ENCODE measurements at places on chromosomes 2 and 18. TPM values are rescaled to one million over a fixed set of nuclear protein-coding genes. Genes with fewer than 3 reads are reported as not detected.

DNA sequence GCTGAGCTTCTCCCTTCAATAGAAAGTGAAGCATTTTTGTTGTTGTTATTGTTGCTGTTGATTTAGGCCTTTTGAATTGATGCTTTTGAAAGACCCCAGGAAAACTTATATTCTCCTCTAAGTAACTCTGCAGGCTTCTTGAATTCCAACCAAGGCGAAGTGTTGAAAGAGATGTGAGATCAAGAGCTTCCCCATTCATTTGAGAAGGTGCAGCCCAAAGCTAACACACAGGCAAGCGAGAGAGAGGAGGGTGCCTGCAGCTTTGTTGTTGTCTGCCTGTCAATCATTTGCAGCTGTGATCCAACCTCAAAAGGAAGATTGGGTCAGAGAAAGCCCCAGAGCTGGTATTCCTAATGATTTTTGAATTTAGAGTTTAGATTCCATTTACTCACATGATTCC lies 963.6 kb upstream of the CNTNAP5 start:
- no peak overlapping the region for H3K4me3 ChIP-seq
- H3K36me3 ChIP-seq, result no peaks in the 10 kb centered on the region
- H3K27me3 ChIP-seq, result no peaks in the 10 kb centered on the region
- no peak for DNase-seq
- no peaks in the 10 kb centered on the region for H3K4me1 ChIP-seq

The RPIA gene
- total RNA-seq, result 18.0 TPM

DNA sequence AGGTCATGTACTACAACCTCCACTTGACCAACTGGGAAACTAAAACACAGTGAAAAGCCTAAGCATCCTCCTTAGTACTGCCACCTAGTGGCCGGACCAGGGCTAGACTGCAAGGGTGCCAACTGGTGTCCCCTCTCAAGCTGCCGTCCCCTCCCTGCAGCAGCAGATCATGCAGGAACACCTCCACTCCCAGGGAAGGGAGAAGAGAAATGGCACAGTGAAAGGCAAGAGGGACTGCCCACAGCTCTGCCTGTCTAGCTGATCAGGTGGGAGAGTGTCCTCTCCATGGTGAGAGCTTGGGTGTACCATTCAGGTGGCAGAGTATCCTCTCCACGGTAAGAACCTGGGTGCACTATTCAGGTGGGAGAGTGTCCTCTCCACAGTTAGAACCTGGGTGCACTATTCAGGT lies 78.1 kb downstream of the AAK1 start:
- H3K36me3 ChIP-seq, result no peaks in the 10 kb centered on the region
- DNase-seq, result peak; percentile 51
- H3K27me3 ChIP-seq, result no peaks in the 10 kb centered on the region
- H3K27ac ChIP-seq, result peak overlapping the region; percentile 70

DNA sequence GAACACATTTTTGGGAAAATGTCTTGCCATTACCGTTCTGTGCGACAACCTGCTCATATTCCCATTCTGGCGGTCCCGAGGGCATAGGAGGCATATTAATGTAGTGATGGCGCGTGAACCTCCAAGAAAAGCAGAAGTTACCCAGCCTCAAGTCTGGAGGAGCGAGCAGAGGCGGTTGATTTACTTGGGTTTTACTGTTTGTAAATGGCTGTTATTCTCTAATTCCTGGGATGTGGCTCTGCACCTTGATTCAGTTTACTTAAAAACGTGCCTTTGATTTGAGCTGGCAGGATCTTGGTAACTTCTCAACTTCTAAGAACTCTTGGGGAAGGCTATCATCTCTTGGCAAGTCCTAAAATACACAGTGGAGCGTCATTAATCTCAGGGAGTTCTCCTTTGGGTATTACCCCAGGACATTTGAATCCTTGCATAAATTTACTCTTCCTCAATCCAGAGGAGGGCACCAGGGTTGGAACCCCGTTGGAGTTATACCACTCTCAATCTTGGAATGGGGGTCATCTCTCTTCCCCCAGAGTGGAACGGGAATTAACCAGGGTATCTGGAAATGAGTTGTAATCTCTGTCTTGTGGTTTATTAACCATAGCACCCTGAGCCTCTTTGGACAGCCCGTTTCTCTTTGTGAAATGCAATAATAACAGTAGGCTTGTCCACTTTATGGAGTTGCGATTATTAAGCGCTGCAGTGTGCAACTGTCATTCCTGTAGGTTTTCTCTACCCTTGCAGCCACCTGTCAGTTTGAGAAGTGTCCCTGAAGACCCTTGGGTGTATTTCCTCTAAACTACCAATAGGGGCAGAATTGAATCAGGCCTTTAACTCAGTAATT lies 2.1 kb downstream of the HK2 start:
- peak overlapping the region; percentile 64 for H3K27ac ChIP-seq
- peaks cover 29% of the 10 kb centered on the region for H3K4me1 ChIP-seq
- H3K36me3 ChIP-seq, result no peaks in the 10 kb centered on the region
- no peak for DNase-seq
- peaks cover 43% of the 10 kb centered on the region for H3K27me3 ChIP-seq
- H3K4me3 ChIP-seq, result peak overlapping the region; percentile 81

- peaks cover 5% of the 10 kb centered on the region for H3K4me1 ChIP-seq
- H3K36me3 ChIP-seq, result no peaks in the 10 kb centered on the region
- no peak for DNase-seq
Observed at GRCh38 chr2:230890646-230891045, 25.9 kb downstream of the ITM2C start.

- H3K27me3 ChIP-seq, result no peaks in the 10 kb centered on the region
- no peaks in the 10 kb centered on the region for H3K36me3 ChIP-seq
- H3K4me3 ChIP-seq, result no peak overlapping the region
- peaks cover 24% of the 10 kb centered on the region for H3K4me1 ChIP-seq
- H3K27ac ChIP-seq, result peak overlapping the region; percentile 73
Observed at GRCh38 chr2:9165625-9166024, 41.0 kb upstream of the ASAP2 start.

- H3K27me3 ChIP-seq, result no peaks in the 10 kb centered on the region
- H3K27ac ChIP-seq, result no peak overlapping the region
- H3K4me1 ChIP-seq, result peaks cover 29% of the 10 kb centered on the region
Observed at GRCh38 chr2:235551965-235552364, 58.1 kb downstream of the AGAP1 start.

GRCh38 chr18:59606193-59607077 lies 90.8 kb downstream of the CCBE1 start:
- peak overlapping the region; percentile 55 for H3K27ac ChIP-seq
- DNase-seq, result peak; percentile 23
- H3K27me3 ChIP-seq, result no peaks in the 10 kb centered on the region
- H3K4me1 ChIP-seq, result peaks cover 32% of the 10 kb centered on the region
- H3K4me3 ChIP-seq, result no peak overlapping the region

DNA sequence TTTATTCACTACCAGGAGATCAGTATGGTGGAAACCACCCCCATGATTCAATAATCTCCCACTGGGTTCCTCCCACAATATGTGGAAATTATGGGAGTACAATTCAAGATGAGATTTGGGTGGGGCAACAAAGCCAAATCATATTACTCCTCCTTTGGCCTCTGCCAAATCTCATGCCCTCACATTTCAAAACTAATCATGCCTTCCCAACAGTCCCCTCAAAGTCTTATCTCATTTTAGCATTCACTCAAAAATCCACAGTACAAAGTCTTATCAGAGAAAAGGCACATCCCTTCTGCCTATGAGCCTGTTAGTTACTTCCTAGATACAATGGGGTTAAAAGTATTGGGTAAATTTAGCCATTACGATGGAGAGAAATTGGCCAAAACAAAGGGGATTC lies 989.5 kb upstream of the CNTNAP5 start:
- no peak for DNase-seq
- no peak overlapping the region for H3K4me3 ChIP-seq
- no peak overlapping the region for H3K27ac ChIP-seq
- H3K27me3 ChIP-seq, result no peaks in the 10 kb centered on the region

- H3K4me3 ChIP-seq, result no peak overlapping the region
- H3K4me1 ChIP-seq, result peaks cover 31% of the 10 kb centered on the region
- no peaks in the 10 kb centered on the region for H3K36me3 ChIP-seq
- no peaks in the 10 kb centered on the region for H3K27me3 ChIP-seq
- DNase-seq, result no peak
- H3K27ac ChIP-seq, result peak overlapping the region; percentile 20
Observed at GRCh38 chr2:28327956-28328922, 64.4 kb upstream of the FOSL2 start.

DNA sequence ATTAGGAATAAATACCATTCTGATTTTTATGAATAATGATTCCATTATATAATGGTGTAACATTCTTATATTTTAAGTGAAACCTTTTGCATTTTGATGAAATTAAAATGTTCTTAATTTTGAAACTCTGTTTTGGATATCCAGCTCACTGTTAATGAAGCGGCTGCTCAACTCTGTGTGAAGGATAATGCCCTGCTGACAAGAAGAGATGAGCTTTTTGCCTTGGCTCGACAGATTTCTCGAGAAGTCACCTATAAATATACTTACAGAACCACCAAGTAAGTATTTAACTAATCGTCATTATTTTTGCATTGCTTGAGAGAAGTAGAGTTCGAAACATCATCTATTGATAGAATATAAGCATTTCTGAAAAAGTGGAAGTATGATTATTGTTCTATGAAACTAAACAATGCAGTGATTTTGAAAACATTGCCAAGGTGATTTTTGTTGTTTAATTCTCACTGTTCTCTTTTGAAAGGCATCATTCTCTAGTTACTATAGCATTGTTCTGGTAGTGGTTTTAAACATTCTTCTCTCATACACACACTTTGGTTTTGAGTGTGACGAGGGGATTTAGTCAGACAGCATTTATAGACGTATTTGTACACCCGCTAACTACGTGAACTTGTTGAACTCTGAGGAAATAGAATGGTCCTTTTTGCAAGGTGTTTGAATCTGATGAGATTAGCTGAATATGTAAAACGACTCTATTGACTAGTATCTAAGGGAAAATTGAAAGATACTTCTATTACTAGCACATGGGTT lies 21.5 kb downstream of the NAB1 start:
- H3K27me3 ChIP-seq, result no peaks in the 10 kb centered on the region
- no peak overlapping the region for H3K27ac ChIP-seq
- H3K4me3 ChIP-seq, result no peak overlapping the region
- peaks cover 23% of the 10 kb centered on the region for H3K4me1 ChIP-seq
- DNase-seq, result no peak
- peaks cover 57% of the 10 kb centered on the region for H3K36me3 ChIP-seq

The FOXD4L1 gene
- total RNA-seq, result 0.11 TPM

DNA sequence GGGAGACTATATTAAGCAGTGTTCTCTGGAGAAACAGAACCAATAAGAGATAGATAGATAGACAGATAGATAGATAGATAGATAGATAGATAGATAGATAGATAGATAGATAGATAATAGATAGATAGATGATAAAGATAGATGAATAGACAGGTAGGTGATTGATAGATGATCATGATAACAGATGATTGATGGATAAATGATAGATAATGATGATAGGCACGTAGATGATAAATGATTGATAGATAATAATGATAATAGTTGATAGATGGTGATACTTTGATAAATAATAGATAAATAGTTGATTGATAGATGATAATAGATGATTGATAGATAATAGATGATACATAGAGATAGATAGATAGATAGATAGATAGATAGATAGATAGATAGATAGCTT lies 48.5 kb downstream of the BOD1L2 start:
- H3K4me3 ChIP-seq, result no peak overlapping the region
- no peak for DNase-seq
- no peaks in the 10 kb centered on the region for H3K36me3 ChIP-seq
- no peak overlapping the region for H3K27ac ChIP-seq
- peaks cover 17% of the 10 kb centered on the region for H3K27me3 ChIP-seq

GRCh38 chr2:15539999-15540398 lies 21.1 kb downstream of the NBAS start:
- DNase-seq, result no peak
- no peak overlapping the region for H3K4me3 ChIP-seq
- no peaks in the 10 kb centered on the region for H3K36me3 ChIP-seq
- H3K27ac ChIP-seq, result no peak overlapping the region

GRCh38 chr2:39290433-39290832 lies 46.7 kb upstream of the CDKL4 start:
- no peak for DNase-seq
- H3K27me3 ChIP-seq, result no peaks in the 10 kb centered on the region
- peaks cover 80% of the 10 kb centered on the region for H3K36me3 ChIP-seq
- no peak overlapping the region for H3K4me3 ChIP-seq
- H3K4me1 ChIP-seq, result no peaks in the 10 kb centered on the region

The CYP27C1 gene
- 0.11 TPM for total RNA-seq

The TEKT4 gene
- total RNA-seq, result not detected

The VWA3B gene
- total RNA-seq, result 0.52 TPM

DNA sequence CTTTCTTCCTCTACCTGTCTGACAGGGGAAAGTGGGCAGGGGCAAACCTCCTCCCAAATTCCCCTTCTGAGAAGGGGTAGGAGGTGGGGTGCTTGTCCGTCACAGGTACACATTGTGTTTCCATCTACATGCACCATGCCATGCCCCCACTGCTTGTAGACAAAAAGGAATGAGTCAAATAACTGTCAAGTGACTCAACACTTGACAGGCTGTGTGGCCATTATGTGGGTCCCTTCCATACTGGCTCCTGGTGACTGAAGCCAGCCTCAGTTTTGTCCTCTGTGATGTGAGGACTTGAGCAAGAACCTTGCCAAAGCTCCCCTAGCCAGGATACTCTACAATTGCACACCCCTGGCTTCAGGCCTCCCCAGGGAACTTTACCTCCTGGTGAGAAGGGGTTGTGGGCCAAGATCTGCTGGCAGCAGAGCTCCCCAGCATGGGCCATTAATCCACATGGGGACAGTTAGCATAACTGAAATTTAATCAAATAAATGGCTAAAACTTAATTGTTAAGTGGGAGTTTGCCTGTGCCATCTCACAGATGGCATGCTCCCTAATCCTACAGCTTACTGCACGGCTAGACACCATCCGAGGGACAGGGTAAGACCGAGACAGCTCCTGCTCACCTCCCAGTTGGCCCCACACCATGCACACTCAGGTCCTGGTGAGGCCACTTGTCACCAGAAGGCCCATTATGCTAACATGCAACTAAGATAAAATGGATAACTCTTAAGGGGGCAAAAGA lies 140.2 kb downstream of the BCL11A start:
- H3K27ac ChIP-seq, result no peak overlapping the region
- H3K36me3 ChIP-seq, result no peaks in the 10 kb centered on the region
- H3K27me3 ChIP-seq, result no peaks in the 10 kb centered on the region
- H3K4me1 ChIP-seq, result peaks cover 17% of the 10 kb centered on the region

The UGT1A5 gene
- not detected for total RNA-seq

The NEU4 gene
- not detected for total RNA-seq

DNA sequence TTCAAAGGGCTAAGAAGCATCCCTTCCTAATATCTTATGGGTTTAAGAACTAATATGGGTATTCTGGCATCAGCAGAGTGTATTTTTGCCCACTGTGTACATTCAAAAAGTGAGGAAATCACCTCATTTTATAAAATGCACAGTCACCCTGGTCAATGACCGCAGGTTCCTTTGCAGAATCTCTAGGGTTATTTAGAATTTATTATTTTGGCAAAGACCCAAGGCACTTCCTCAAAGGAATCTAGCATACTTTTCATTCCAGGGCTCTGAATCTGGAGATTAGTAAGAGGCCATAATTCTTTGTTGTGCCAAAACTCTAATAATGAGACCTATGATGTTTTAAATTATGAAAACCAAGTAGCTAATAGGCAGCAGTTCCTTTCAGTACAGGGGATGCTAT lies 27.2 kb upstream of the CDH2 start:
- DNase-seq, result no peak
- H3K36me3 ChIP-seq, result no peaks in the 10 kb centered on the region
- no peak overlapping the region for H3K4me3 ChIP-seq
- no peaks in the 10 kb centered on the region for H3K4me1 ChIP-seq
